ENCODE measurements at places on chromosomes 4 and X.
A peak's percentile ranks its signal among the peaks of the same experiment; 100 is the strongest.

DNA sequence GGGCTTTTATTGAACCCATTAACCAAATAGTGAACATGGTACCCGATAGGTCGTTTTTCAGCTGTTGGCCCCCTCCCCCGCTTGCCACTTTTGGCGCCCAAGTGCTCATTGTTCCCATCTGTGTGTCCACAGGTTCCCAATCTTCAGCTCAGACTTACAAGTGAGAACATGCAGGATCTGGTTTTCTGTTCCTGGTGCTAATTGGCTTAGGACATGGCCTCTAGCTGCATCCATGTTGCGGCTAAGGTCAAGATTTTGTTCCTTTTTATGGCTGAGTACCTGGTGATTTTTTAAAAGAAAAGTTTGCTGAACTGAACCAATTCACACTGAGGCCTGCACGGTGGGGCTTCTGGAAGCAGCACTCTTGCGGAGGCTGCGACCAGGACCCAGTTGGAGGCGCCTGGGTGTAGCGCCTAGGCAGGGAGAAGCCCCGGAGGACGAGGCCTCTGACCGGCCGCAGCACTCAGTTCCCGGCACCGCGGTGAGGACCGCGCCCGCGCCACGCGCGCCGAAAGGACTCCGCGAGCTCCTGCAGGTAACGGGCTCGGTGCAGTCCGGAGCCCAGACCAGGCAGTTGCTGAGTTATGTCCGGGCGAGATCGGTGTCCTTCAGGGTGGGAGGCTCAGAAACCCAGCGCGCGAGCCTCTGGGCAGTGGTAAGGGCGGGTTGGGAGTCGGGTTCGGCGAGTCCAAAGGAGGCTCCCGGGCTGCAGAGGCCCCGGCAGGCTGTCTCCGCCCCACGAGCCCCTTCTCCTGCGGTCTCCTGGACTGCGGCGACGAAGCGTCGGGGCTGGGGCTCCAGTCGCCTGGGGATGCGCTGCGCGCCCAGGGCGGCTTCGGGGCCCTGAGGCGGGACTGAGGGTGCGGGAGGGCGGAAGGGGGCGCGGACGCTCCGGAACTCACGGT is 15.8 kb upstream of the SLC25A4 start:
- DNase-seq, result no peak

- peak; percentile 79 for DNase-seq
Measured at GRCh38 chrX:103792916-103793544, 16.4 kb downstream of the PLP1 start.

GRCh38 chr4:30792601-30793000 is 72.4 kb downstream of the PCDH7 start:
- no peak for DNase-seq

DNA sequence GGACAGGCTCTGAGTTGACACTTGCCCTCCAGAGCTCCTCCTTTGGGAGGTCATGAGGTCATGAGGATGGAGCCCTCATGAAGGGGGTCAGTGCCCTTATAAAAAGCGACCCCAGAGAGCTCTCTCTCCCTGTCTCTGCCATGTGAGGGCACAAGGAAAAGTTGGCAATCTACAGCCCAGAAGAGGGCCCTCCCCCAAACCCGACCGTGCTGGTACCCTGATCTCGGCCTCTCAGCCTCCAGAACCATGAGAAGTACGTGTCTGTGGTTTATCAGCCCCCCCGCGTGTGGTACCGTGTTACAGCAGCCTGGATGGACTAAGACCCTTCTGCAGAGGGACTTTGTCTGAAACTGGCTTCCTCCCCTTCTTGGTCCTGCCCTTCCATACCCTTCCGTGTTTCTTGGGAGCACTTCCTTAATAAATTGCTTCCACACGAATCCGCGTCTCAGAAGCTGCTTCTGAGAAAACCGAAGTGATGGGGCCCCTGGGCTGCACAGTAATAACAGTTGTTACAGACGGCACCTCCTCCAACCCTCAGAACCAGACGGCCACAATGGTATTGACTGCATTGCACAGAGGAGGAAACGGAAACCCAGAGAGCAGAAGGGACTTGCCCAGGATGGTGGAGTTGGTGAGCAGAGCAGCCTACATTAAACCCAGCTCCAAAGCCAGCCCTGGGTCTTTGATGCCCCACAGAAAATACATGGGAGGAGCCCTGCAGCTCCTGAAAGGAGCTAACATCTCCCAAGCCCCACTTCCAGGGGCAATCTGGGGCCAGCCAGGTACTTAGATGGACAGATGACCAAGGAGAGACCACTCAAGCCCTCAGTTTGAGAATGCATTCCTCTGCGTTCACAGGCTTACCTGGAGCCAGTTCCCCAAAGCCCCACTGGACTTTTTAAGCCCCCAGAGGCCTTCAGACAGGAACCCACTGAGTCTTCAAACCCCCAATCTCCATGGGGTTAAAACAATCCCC is 242.7 kb downstream of the BCOR start:
- DNase-seq, result no peak

DNA sequence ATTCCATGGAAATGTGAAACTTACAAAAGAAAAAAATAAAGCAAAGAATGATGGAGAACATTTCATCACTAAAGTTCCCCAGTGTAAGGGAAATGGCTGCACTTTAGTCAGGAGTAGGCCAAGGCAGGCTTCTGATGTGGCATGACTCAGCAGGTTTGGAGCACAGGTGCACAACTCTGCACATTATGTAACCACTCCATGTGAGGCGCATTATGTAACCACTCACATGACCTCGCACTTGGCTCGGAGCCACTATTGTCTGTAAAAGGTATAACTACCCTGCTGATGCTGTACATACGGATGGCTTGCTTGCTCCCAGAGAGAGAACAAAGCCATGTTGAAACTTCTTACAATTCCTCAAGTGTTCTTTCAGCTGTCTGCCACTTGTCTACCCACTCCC is 727.6 kb downstream of the TRAM1L1 start:
- DNase-seq, result no peak

- DNase-seq, result peak; percentile 69
Measured at GRCh38 chr4:128871948-128872347, 62.4 kb downstream of the JADE1 start.
